Iris pigment epithelial cell (primary cell): ENCODE measurements at places on chromosomes 2 and 18.

GRCh38 chr2:29751390-29751789, 170.0 kb downstream of the ALK start:
- no peak for DNase-seq

DNA sequence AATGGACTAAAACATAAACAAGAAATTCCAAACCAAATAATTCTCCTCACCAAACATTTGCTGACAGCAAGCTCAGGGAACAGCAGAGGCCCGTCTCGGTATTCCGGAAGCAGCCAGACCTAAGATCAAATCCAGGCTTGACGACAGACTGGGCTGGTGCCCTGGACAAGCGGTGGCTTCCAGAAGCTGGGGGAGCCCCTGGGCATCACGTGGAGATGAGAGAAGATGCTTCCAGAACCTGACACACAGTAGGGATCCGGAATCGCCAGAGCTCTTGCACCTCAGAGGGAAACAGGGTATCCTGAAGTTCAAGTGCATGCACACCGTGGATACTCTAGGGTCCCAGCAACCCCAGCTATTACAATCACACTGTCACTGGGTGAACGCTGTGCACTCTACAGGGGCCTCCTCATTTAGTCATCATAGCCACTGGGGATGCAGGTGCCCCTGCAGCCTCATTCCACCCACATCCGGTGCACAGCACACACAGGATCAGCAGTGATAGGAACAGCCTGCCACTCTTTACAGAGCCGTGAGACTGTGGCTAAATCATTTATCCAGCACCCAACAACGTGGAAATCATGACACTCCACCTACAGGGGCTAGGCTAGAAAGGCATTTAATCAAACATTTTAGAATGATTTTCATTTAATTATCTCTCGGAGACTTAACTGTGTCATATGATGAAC, 102.6 kb downstream of the HDAC4 start:
- DNase-seq: no peak

- no peak for DNase-seq
These were observed 104.4 kb upstream of the SLC8A1 start for GRCh38 chr2:40556293-40556692.

DNA sequence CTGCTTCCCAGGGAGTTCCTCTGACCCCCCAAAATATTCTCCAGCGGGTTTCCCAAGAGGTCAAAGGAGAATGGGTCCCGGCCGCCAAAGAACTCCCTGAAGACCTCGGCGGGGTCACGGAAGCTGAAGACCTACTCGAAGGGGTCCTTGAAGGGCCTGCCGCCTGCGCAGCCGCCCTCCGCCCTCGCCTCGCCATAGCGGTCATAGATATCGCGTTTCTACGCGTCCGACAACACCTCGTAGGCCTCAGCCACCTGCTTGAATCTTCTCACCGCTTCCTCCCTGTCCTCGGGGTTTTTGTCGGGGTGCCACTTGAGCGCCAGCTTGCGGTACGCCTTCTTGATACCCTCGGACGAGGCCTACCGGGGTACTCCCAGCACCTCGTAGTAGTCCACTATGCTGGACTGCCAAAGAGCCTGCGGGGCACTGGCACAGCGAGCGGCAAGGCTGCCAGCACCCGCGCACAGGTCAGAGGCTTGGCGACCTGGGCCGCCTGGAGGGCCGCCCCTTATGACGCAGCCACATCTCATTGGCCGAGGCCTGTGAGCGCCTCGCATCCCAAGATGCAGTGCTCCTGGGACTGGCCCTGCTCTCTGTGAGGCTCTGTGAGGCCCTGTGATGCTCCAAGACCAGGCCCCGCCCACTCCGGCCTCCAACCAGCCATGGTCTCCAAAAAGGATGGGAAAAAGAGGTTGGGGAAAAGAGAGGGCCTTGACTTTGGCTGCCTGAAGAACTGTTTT, 5.0 kb upstream of the UGT1A1 start:
- DNase-seq: no peak

- peak; percentile 10 for DNase-seq
These were observed 420.6 kb upstream of the UBE2E3 start for GRCh38 chr2:180559771-180560170.

DNA sequence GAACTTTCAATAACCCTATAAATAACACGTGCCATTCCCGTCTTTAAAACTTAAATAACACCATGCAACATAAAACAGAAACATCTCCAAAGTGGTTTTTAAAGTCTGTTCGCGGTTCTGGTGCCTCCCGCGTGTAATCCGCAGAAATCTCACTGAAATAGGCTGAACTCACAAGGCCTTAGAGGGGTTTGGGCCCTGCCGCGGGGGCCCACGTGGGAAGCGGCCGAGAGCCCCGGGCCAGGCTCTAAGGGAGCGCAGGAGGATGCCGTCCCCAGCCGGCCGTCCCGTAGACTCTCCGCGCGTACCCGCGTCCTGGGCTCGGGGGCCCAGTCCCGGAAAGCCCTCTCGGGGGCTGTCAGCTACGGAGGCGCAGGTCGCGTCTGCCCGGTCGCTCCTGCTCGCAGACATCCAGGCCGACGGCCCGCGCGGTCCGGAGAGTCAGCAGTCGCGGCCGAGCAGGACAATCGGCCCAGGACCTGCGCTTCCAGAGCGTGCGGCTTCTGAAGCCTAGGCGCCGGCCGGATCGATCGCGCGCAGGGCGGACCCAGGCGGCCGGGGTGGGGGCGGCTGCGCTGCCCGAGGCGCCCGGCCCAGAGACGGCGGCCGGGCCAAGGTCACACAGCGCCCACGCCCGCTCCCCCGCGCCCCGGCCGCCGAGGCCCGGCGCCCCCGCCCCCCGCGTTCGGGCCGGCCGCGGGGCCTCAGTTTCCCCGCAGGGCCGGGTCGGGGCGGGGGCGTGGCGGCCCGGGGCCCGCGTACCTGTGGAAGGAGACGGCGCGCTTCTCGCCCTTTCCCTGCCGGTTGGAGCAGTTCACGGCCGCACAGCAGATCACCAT, 558 bp downstream of the THAP4 start:
- DNase-seq: peak; percentile 48

DNA sequence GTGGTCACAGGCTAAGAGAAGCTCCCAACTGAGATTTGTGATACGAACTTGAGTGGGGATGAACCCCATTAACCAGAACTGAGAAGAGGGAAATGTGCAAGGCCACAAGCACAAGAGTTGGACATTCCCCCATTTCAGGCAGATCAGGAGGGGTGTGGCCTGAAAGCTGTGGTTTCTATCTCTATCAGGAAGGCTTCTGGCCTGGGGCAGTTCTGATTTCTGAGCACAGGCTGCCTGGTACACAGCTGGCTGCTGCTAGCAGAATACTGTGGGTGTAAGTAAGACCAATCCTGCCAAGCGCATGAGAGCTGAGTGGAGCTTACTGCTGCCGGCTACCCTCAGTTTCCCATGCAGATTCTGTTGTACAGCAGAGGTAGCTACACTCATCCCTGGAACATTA, 484.6 kb downstream of the SATB2 start:
- DNase-seq: no peak

GRCh38 chr2:239329284-239329971, 71.4 kb downstream of the HDAC4 start:
- DNase-seq: peak; percentile 15

DNA sequence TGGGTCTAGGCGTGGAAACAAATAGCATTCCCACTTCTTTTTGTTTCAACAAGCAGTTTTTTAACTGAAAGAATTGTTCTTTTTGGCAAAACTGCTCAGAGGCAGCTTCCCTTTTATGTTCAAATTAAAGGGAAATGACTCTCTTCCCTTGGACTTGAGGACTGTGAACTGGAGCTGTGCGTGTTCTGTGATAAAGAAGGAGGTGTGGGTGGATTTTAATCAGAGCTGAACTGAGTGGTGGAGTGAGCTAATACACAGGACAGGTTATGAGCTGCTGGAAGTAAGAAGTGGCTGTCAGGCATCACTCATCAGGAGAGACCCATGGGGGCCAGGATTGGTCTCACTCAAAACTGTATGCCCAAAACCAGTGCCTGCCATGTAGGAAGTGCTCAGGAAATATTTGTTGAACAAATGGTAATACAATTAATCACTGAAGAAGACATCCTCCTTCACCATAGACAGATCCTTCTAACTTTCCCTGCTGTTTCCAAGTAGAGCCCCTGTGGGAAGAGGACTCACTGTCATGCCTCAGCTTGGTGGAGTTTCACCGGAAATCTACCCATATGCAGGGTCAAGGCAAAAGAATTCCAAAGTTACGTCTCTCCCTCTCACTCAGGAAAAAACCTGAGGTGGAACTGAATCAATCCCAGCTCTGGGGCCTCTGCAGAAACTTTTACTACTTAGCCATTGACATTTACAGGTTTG, 55.9 kb downstream of the FEZ2 start:
- no peak for DNase-seq

GRCh38 chr2:127535422-127535901, at the start of gene MYO7B:
TSS of gene MYO7B (plus strand) at chr2:127535683. CDS start at chr2:127559723, 24,040 bp downstream.
- DNase-seq: no peak

DNA sequence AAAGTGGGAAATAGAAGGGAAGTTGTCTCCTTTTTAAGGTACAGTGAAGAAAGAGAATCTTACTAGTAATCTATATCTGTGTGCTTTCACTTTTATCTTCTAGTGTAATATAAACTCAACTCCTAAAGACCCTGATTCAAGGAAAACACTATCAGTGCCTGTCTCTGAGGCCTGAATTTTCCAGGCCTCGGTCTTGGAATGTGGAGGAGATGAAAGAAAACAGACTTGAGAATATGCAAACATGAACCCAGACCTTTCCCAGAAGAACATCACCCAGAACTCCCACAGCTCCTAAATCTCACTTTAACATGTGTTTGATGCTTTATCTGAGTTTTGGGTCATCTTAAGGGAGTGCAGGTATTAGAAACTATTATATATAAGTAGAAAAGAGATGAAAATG, 51.8 kb downstream of the EPB41L5 start:
- no peak for DNase-seq

GRCh38 chr2:205411558-205411957, 270.7 kb upstream of the NRP2 start:
- no peak for DNase-seq

GRCh38 chr2:219186754-219187456, 8.8 kb downstream of the RETREG2 start:
- DNase-seq: no peak

- no peak for DNase-seq
These were observed 31.5 kb downstream of the SESTD1 start for GRCh38 chr2:179233083-179233490.

GRCh38 chr2:190465060-190465459, 56.9 kb downstream of the MFSD6 start:
- DNase-seq: no peak

DNA sequence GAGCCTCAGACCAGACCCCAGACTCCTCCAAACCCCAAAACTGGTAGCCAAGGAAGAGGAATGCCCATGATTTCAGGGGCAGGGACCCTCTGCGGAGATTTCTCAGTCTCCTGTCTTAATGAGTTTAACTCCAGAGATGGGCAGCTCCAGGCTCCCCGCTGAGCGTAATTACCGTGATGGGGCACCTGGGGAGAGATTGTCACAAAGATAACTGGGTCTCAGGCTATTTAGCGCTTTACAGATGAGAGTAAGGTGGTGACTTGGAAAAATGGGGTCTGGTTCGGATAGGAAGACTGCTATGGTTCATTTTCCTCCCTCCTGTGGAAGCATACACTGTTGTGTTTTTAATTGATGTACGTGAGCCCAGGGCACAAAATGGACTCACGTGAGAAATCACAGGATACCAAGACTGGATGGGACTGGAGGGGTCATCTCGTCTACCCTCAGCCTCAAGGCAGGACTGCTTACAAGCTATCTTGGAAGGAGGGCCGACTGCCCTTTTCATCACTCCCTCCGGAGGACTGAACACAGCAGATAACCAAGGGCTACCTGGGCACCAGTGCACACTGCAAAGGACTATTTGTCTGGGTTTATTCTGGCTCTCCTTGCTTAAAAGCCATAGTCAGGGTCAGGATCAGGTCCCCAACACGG, 427.8 kb downstream of the ZNF521 start:
- no peak for DNase-seq

DNA sequence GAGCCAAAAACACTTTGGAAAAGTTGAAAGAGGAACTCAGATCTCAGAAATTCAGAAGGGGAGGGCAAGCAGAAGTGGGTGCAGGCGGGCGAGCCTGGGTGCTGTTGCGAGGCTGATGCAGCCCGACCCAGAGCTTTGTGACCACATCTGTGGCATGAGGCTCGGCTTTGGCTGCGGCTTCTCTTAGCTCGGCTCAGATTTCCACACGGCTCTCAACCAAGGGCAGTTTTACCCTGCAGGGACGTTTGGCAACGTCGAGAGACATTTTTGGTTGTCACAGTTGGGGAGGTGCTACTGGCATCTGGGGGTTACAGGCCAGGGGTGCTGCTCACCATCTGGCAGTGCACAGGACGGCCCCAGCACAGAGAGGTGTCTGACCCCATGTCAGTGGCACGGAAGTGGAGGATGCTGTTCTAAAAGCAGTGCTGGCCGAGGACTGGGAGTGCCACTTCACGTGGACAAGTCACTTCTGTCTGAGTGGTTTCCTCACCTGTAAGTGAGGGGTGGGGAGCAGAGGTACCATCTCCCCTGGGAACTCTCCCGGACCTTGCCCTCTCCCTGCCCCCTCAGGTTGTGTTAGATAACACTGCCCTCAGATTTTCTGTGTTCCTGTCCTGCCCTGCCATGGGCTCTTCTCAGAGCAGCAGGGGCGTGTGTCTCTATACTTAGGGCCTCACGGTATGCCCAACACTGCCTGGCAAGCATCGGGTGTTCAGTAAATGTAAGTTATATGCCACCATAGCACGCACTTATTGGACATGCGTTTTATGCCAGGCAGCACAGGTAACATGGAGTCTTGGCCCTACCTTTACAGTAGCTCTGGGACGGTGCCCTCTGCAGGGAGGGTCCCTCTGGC, 48.7 kb upstream of the FAHD2A start:
- DNase-seq: no peak

- no peak for DNase-seq
These were observed 46.3 kb upstream of the GBX2 start for GRCh38 chr2:236214376-236214995.

DNA sequence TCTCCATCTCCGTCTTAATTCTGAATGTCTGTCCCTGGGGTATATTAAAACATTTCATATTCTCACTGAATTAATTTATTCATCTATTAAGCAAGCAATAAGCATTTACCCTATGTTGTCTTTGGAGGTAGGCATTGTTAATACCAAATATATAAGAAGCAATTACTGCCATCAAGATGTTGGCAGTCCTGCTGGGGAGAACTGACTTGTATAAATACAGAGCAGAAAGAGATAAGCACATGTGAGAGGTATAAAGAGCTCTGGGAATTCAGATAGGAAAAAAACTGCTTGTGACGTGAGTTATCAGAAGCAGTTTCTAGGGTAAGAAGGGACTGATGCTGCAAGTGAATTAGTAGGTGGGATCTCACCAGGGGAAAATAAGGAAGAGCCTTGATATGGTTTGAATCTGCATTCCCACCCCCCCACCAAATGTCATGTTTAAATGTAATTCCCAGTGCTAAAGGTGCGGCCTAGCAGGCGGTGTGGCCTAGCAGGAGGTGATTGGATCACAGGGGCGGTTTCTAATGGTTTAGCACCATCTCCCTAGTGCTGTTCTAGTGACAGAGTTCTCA, 286.8 kb downstream of the RAD51AP2 start:
- no peak for DNase-seq
